Mesendoderm (in vitro differentiated cells): ENCODE measurements at places on chromosomes 1 and 21.

DNA sequence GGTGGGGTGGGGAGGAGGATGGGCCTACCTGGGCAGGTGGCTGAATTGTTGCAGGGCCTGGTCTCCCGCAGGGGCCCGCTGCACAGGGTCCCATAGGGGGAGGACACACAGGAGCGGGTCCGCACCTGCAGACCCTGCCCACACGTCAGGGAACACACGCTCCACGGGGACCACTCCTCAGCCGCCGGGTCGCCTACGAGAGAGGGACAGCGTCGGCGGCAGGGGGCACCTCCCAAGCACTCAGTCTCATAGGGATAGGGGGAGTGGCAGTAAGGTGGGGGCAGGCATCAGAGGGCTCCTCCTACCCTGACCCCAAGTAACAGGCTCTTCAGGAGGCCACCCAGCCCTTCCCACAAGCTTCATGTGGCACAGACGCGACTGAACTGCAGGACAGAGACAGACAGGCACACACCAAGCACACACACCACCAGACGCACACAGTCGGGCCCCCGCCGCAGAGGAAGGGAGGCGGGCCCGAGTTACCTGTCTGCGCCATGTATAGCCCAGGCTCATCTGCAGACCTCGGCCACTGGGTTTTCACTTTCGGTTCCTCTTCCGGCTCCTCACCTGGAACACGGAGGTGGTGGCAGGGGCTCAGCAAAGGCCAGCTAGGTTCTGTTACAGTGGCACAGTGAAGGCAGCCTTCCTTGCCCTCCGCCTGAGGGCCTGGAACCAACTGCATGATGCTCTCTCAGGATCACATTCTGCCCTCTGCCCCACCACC lies 19.8 kb downstream of the ADGRB2 start:
- DNase-seq: no peak

DNA sequence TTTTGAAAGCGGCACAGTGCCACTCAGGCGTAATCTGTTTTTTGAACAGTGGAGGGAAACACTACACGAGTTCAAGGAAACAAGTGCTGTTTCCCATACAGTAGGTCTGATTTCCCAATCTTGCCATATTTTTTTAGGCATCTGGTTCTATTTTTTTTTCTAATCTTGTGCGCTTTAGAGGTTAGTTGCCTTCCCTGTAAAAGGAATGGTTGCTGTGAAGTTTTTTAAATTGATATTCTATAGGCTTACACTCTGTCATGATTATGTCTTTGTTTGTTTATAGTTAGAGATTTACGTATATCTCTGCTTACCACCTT lies 1.2 kb downstream of the NASP start:
- DNase-seq: no peak

GRCh38 chr1:211625040-211625439 lies 46.1 kb upstream of the SLC30A1 start:
- DNase-seq: peak; percentile 53

DNA sequence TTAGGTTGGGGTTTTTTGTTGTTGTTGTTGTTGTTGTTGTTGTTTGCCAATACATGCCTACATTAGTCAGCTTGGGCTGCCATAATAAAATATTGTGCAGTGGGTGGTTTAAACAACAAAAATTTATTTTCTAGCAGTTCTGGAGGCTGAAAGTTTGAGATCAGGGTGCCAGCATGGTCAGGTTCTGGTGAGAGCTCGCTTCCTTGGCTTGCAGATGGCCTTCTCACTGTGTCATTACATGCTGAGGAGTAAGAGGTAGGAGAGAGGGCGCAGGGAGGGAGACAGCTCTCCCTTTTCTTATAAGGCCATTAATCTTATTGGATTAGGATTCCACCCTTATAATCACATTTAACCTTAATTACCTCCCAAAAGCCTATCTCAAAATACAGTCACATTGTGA lies 52.7 kb downstream of the DIRAS3 start:
- DNase-seq: no peak

- DNase-seq: no peak
Measured at GRCh38 chr1:75733661-75734060, 9.2 kb downstream of the ACADM start.

DNA sequence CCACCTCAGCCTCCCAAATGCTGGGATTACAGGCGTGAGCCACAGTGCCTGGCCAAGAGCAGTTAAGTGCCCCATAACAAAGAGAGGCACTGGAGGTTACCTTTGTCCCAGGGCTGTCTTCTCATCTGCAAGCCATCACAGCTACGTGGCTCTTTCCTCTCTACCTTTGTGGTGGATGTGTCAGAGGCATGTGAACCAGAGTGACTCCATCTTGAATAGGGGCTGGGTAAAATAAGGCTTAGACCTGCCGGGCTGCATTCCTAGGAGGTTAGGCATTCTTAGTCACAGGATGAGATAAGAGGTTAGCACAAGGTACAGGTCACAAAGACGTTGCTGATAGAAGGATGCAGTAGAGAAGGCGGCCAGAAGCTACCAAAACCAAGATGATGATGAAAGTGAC lies 59.4 kb upstream of the POU2F1 start:
- DNase-seq: peak; percentile 85

- DNase-seq: no peak
Measured at GRCh38 chr1:77484334-77484733, 198.1 kb downstream of the ZZZ3 start.
